Panc1 (cell line): ENCODE measurements at places on chromosomes 13 and 19.

DNA sequence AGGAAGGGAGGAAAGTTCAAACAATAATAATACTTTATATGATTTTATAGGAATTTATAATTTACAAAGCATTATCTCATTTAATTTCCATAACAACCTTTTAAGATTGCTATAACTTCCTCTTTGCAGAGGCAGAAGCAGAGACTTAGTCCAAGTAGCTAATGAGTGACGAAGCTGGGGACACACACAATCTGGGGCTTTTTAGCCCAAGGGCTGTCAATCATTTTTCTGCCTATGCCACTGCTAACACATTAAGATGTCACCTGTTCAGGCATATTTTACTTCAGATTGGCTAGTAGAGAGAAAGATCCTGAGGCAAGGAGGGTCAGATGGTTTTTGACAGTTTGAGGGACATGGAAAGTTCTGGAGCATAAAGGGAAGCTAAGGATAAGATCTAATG, 12.6 kb downstream of the SCEL start:
- no peak for DNase-seq

- peak; percentile 82 for DNase-seq
Measured at GRCh38 chr13:44312834-44313551, 60.6 kb upstream of the SERP2 start.

GRCh38 chr13:50548586-50548985, 294.9 kb downstream of the DLEU7 start:
- DNase-seq = no peak

DNA sequence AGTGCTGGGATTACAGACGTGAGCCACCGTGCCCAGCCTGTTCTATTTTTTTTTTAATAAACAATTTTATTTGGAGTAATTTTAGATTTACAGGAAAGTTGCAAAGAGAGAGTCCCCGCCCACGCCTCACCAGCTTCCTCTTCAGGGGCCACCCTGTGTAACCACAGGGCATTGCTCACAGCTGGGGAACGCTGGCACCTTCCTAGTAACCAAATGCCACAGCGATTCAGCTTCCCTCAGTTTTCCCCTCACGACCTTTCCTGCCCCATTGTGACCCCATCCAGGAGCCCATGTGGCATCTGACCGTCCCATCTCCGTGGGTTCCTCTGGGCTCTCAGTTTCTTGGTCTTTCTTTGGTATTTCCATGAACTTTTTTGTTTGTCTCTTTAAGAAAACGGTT, 83.9 kb downstream of the GNG7 start:
- no peak for DNase-seq

- no peak for DNase-seq
Measured at GRCh38 chr19:30430206-30430734, 58.1 kb downstream of the ZNF536 start.

- DNase-seq = no peak
Measured at GRCh38 chr13:23440821-23441618, 7.5 kb upstream of the SACS start.

- no peak for DNase-seq
Measured at GRCh38 chr19:47158367-47158791, 27.7 kb downstream of the SAE1 start.

GRCh38 chr13:84491952-84492351, 609.7 kb upstream of the SLITRK1 start:
- DNase-seq = no peak

- DNase-seq = no peak
Measured at GRCh38 chr19:41649827-41650226, 23.0 kb upstream of the CEACAM4 start.

GRCh38 chr13:71516521-71516920, 350.5 kb downstream of the DACH1 start:
- DNase-seq = no peak

GRCh38 chr13:40667622-40667978, 1.2 kb upstream of the FOXO1 start:
- no peak for DNase-seq

- DNase-seq = no peak
Measured at GRCh38 chr13:79483086-79483706, 2.2 kb downstream of the NDFIP2 start.

GRCh38 chr13:61362522-61362921, 53.1 kb downstream of the PCDH20 start:
- DNase-seq = no peak

GRCh38 chr19:11843722-11844121, 4.8 kb upstream of the ZNF439 start:
- no peak for DNase-seq

DNA sequence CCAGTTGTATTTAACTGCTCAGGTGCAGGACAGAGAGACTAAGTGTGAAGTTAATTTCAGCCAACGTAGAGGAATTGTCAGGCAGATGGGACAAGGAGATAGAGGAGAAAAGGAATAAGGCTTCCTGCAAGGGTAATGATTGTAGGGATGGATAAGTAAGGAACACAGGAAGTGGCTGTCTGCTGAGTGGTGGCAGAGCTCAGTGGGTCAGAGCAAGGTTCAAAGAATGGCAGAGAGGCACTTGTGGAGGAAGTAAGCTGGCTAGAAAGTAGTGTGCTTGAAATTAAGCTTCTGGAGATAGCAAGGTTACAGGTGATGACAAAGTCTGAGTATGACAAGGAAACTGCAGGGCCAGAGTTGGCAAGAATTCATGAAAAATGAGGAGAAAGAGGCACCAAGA, 47.9 kb downstream of the USPL1 start:
- DNase-seq = no peak

DNA sequence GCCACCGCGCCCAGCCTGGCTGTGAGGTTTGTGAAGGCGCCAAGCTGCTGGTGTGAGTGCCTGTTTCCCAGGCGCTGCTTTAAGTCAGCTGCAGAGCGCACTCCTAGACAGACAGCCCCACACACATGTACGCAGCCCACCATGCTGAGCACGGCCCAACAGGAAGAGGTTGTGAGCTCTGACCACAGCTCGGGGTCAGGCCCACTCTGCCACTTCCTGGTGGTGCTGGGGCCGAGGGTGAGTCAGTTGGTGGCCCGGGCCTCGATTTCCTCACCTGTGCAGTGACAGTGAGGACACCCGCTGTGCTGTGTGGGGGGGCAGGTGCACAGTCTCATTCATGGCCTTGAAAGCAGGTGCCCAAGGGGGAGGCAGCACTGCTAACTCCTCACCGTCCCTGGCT, 106.7 kb downstream of the KDM4B start:
- DNase-seq = no peak

DNA sequence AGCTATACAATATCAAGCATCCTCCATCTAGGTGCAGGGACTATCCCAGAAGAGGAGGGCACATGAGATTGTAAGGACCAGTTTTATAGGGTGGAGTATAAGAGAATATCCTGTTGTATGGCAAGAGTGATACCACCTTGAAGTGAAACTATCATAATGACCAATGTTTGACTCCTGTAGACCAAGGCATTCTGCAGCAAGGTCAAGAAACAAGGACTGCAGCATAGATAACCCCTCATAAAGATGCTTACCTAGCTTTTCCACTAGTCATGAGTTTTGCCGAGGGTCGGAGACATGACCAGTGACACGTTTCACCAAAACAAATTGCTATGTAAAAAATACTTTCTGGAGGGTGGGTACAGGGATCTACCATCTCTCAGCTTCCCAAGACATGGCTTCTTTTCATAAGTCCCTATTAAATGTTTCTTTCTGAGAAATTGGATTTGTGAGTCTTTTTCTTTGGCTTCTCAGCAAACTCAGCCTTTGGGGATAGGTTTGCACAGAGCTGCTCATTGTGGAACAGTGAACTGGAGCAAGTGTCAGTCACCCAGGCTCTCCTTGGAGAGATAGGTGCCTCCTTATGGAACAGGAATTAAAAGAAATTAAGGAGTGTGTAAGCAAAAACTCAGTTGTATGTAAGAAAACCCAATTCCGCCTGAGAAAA, 28.2 kb upstream of the CYSLTR2 start:
- no peak for DNase-seq

DNA sequence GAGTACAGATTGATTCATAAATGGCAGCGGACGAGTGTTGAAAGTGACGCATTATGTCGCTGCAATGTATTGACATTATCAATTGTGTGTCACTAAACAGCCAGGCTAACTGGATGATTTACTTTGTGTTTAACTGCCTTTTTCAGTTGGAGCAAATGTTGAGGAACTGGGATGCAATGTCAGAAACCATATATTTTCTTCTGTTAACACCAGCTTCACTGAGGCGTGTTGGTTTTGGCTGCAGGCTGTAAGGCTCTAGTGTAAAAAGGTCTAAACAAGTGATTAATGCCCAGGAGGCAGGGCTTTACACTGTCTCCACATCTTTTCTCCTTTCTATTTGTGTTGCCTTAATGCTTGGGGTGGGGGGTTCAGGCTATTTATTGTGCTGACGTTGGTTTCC, 80.1 kb downstream of the GGACT start:
- DNase-seq = no peak

DNA sequence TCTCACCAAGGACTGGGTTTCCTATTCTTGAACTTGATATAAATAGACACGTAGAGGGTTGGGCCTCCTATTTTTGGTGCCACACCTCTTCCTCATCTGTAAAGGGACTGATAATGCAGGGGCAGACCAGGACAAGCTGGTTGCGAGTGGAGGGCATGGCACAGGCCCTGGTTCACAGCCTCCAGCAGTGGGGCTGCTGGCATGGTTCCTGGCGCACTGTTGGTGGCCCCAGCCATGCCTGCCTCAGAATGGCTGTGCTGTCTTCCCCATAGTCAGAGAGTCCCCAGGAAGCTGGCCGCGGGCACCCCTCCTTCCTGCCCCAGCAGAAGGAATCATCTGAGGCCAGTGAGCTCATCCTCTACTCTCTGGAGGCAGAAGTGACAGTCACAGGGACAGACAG, 10.5 kb upstream of the OVOL3 start:
- no peak for DNase-seq

- no peak for DNase-seq
Measured at GRCh38 chr13:101706651-101707050, 254.2 kb downstream of the ITGBL1 start.

DNA sequence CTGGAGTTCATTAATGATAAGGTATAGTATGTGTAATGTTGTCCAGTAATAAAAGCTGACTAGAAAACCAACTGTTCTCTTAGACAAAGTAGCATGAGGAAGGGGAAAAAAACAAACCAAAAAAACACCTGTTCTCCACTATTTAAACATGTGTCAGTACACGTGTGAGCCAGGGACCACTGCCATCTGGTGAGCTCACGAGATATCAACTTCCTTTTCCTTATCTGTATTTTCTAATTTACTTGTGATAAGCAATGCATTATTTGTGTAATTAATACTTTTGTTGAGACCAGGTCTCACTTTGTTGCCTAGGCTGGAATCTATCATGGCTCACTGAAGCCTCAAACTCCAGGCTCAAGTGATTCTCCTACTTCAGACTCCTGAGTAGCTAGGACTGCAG, 4.3 kb upstream of the SIX5 start:
- DNase-seq = no peak

GRCh38 chr19:51654783-51655182, 8.2 kb upstream of the SIGLEC14 start:
- no peak for DNase-seq

- DNase-seq = no peak
Measured at GRCh38 chr13:108113407-108113806, 101.9 kb downstream of the LIG4 start.

- no peak for DNase-seq
Measured at GRCh38 chr19:23507446-23507845, 112.2 kb upstream of the ZNF91 start.

DNA sequence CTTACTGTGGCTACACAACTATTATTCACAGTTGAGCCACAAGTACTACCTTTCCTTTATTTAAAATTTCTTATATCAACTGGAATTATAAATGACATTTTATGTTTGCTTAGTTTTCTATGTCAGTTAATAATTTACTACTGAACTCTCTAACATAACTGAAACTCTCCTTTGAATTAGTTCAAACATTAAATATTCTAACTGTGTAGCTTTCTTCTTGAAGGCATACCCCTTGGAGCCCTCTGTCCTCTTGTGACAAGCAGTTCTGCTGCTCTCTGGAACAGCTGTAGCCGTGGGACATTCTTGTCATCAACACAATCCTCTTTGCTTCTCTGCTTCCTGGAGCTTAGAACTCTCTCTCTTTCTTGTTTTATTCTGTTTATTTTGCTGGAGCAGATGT, 244.8 kb downstream of the NHLRC3 start:
- DNase-seq = no peak

DNA sequence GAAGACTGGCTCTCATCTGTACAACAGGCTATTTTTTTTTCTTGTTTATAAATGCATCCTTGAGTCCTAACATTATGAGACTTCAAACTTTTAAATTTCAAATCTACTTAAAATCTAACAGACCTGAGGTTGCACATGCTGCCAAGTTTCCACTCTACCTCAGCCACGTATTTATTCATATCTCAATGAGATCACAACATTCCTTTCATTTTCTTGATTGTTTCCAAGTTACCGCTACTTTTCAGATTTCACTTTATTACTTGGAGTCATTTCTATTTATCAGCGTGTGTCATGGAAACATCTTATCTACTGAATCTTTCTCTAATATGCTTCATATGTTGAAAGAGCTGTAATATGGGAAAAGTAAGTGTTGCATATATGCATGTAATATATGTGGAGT, 1257.5 kb upstream of the ATXN8OS start:
- no peak for DNase-seq

GRCh38 chr19:41776700-41777099, 19.7 kb upstream of the CEACAM3 start:
- no peak for DNase-seq

- DNase-seq = no peak
Measured at GRCh38 chr13:93915269-93915809, 564.1 kb downstream of the DCT start.

DNA sequence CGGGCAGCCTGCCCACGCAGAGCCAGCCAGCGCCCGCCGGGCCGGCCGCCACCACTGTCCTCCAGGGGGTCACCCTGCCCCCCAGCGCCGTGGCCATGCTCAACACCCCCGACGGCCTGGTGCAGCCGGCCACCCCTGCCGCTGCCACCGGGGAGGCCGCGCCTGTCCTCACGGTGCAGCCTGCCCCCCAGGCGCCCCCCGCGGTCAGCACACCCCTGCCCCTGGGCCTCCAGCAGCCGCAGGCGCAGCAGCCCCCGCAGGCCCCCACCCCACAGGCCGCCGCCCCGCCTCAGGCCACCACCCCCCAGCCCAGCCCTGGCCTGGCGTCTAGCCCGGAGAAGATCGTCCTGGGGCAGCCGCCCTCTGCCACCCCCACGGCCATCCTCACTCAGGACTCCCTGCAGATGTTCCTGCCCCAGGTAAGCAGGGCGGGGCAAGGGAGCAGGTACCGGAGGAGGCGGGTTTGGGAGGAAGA, 32.3 kb upstream of the EHD2 start:
- DNase-seq = no peak

DNA sequence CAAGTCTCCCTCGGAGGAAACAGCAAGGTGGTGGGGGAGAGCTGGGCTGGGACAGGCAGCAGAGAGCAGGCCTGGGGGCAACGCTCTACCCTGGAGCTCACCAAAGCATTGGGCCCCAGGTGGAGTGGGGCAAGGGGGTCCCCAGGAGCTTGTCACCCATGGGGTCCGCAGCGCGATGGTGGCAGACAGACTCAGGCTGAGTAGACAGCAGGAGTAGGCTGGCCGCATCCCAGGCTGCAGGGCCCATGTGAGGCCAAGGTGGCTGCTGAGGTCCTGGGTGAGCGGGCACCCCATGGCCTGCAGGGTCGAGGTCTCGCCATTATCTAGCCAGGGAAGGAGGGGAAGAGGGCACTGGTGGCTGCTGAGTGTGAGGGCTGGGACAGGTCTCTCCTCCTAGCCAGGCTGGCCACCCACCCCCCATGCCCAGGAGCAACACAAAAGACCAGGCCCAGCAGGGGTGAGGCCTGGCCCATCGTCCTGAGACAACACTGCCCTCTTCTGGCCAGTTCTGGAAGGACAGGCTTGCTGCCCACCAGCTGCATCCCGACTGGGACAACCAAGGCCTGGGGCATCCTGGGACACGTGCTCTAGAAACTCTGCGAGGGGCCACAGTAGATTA, 33.1 kb downstream of the CEBPG start:
- peak; percentile 43 for DNase-seq

- no peak for DNase-seq
Measured at GRCh38 chr19:35645680-35646511, 2.2 kb upstream of the COX6B1 start.
